ENCODE measurements at places on chromosomes 6 and 20. TPM values are rescaled to one million over a fixed set of nuclear protein-coding genes. Genes with fewer than 3 reads are reported as not detected.

DNA sequence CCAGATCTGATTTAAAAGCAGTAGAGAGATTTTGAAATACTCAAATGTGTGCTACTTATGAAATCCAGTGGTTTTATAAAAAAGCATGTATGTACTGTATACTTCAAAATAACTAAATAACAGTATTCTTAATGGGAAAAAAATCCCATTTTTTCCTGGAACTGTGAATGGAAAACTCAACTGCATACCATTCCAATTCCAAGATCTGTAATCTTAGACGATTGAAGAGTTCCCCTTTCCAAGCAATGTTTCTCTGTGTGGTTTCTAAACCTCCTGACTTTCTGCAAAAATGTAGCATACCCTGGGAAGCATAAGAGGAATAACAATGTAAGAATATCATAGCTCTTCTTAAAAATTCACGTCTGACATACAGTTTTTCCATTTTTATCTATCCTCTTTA, 40.3 kb upstream of the HIVEP2 start:
- H3K36me3 ChIP-seq: no peaks in the 10 kb centered on the region
- H3K27me3 ChIP-seq: no peaks in the 10 kb centered on the region
- no peak for DNase-seq
- no peaks in the 10 kb centered on the region for H3K4me1 ChIP-seq
- H3K4me3 ChIP-seq: no peak overlapping the region

DNA sequence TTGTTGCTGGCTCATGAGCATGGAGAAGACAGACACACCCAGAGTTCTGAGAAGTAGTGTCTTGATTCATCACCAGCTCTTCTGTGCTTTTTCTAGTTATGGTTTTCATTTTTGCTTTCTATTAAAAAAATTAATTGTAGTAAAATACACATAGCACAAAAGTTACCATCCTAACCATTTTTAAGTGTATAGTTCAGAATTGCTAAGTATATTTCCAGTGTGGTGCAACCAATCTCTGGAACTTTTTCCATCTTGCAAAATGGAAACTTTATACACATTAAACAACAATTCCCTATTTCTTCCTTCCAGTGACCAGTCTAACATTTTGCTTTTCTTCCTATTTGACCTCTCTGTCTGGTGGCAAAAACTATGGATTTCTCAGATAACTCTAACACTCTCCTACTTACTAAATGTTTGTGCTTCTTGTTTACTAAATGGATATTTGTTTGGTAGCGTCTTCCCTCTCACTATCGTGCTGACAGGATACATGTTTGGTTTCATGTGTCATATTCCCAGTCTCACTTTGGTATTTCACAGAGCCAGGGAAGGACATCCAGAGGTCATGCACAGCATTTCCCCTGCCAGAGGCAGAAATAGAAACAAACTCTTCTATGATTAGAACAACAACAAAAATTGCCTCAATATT, 40.6 kb downstream of the TXLNB start:
- peak; percentile 34 for DNase-seq
- H3K27me3 ChIP-seq: no peaks in the 10 kb centered on the region
- H3K27ac ChIP-seq: peak overlapping the region; percentile 45
- H3K4me3 ChIP-seq: no peak overlapping the region

DNA sequence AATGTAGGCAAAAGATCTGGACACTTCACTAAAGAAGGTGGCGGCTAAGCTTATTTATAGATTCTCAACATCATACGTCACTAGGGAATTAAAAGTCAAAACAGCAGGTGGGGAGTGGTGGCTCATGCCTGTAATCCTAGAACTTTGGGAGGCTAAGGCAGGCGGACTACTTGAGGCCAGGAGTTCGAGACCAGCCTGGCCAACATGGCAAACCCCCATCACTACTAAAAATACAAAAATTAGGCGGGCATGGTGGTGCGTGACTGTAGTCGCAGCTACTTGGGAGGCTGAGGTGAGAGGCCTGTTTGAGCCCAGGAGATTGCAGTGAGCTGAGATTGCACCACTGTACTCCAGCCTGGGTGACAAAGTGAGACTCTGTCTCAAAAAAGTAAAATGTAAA, 74.6 kb downstream of the GPX5 start:
- H3K27me3 ChIP-seq: peaks cover 34% of the 10 kb centered on the region
- no peak overlapping the region for H3K27ac ChIP-seq
- H3K4me3 ChIP-seq: no peak overlapping the region
- H3K36me3 ChIP-seq: no peaks in the 10 kb centered on the region

DNA sequence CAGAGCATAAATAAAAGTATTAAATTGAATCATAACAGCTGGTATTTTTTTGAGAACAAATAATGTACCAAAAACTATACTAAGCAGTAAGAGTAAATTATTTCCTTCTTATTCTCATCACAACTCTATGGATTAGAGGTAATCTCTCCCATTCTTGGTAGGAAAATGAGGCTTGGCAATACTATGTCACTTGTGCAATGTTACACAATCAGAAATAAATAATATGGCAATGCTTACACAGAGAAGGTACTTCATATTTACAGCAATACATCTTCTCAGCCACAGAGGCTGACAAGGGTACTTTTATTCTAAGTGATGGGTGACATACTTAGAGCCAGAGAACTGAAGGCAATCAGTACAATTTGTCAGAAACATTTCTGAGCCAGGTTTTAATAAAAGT, 3.9 kb downstream of the DST start:
- no peaks in the 10 kb centered on the region for H3K4me1 ChIP-seq
- DNase-seq: no peak
- no peak overlapping the region for H3K4me3 ChIP-seq
- H3K27ac ChIP-seq: no peak overlapping the region

- DNase-seq: no peak
- no peak overlapping the region for H3K27ac ChIP-seq
- H3K27me3 ChIP-seq: no peaks in the 10 kb centered on the region
- H3K4me3 ChIP-seq: no peak overlapping the region
These were observed 77.2 kb downstream of the GCNT2 start for GRCh38 chr6:10598084-10598960.

GRCh38 chr6:150297327-150298029, 71.3 kb upstream of the IYD start:
- no peak overlapping the region for H3K27ac ChIP-seq
- H3K4me3 ChIP-seq: no peak overlapping the region
- no peaks in the 10 kb centered on the region for H3K27me3 ChIP-seq
- H3K36me3 ChIP-seq: no peaks in the 10 kb centered on the region

- no peak overlapping the region for H3K4me3 ChIP-seq
- H3K27ac ChIP-seq: no peak overlapping the region
- H3K27me3 ChIP-seq: no peaks in the 10 kb centered on the region
- no peak for DNase-seq
- no peaks in the 10 kb centered on the region for H3K36me3 ChIP-seq
These were observed 52.9 kb upstream of the FNDC1 start for GRCh38 chr6:159116343-159116742.

DNA sequence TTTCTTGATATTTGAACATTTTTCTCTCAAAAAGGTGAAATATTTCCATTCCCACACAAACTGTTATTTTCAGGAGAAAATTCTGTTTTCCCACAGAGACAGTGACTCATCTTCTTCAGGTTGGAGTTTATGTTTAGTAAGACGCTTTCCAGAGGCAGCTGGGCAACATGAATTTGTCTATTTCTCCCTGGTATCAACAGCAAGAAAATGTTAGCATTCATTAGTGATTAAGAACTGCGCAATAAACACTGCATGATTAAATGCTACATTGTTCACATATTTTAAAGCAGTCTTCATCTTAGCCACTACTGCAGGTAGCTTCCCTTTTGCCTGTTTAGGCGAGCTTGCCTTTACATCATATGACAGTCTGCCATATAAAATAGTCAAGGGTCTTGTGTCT, 295.7 kb downstream of the C6orf118 start:
- no peaks in the 10 kb centered on the region for H3K4me1 ChIP-seq
- DNase-seq: no peak
- no peaks in the 10 kb centered on the region for H3K27me3 ChIP-seq
- H3K27ac ChIP-seq: no peak overlapping the region
- H3K36me3 ChIP-seq: no peaks in the 10 kb centered on the region

- no peak overlapping the region for H3K27ac ChIP-seq
- H3K36me3 ChIP-seq: no peaks in the 10 kb centered on the region
- H3K27me3 ChIP-seq: no peaks in the 10 kb centered on the region
- H3K4me3 ChIP-seq: no peak overlapping the region
These were observed 274.1 kb upstream of the FLRT3 start for GRCh38 chr20:14611479-14611878.

DNA sequence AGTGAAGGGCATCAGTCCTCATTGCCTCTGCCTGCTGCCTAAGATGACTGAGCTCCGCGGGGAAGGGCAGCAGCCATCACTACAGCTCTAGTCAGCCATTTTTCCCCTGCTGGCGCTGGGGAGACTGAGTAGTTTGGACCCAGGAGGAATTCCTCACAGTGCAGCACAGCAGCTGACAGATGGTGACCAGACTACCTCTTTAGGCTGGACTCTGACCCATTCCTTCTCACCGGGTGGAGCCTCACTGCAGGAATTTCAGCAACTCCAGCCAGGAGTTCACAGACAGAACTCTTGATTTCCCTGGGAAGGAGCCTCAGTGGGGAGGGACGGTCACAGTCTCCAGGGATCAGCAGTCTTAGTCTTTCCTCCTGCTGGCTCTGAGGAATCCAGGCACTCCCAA, 492.0 kb upstream of the MMS22L start:
- DNase-seq: no peak
- no peak overlapping the region for H3K27ac ChIP-seq
- no peaks in the 10 kb centered on the region for H3K36me3 ChIP-seq
- no peaks in the 10 kb centered on the region for H3K27me3 ChIP-seq
- H3K4me3 ChIP-seq: no peak overlapping the region

DNA sequence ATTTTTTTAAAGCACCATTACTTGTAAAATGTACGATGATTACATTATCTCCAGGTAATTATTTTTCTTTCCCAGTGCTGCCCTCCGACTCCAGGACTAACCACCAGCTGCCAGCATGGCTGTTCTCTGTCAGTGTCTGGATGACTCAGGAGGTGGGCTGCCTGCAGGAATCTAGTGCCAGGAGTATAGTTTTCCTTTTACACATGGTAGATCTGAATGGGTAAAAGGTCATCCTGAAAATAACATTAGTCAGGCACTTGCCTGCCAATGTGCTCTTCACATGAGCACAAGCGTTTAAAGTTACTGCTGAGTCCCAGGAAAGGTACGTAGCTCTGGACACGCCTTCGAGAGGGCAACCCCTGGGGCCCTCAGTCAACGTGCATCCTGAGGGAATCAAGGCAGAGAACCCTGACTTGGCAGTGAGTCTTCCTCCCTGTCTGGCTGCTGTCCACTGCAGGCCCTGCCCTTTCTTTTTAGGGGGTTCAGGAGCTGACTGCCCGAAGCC, 2.4 kb downstream of the DYNLT1 start:
- H3K27me3 ChIP-seq: no peaks in the 10 kb centered on the region
- H3K36me3 ChIP-seq: peaks cover 39% of the 10 kb centered on the region
- H3K4me1 ChIP-seq: peaks cover 61% of the 10 kb centered on the region
- no peak for DNase-seq
- no peak overlapping the region for H3K27ac ChIP-seq

GRCh38 chr20:21101932-21102575, 4.1 kb downstream of the LINC00237 start:
- H3K36me3 ChIP-seq: no peaks in the 10 kb centered on the region
- no peak overlapping the region for H3K27ac ChIP-seq
- peak overlapping the region; percentile 68 for H3K4me3 ChIP-seq
- H3K4me1 ChIP-seq: peaks cover 68% of the 10 kb centered on the region
- peaks cover 100% of the 10 kb centered on the region for H3K27me3 ChIP-seq

DNA sequence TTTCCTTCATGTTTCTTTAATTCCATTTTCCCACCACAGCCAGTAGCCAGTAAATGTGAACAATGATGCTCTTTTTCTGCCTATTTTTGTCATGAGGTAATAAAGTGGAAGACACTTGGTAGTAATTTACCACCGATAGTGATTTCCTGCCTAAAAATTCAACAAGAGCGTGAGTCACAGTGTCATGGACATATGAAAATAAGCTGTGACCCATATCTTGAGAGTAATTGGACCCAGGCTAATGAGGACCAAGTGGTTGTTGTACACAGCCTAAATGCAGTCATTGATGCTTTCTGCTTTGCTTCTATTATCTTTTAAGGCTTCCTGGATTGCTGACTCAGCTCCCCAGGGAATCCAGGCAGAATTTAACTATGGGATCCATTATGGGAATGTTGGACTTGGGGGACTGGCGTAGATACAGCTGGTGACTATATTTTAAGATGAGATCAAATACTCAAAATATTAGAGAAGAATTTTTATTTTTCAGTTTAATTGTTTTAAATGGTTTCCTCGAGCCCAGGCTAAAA, 265.9 kb upstream of the FERMT1 start:
- DNase-seq: no peak
- no peaks in the 10 kb centered on the region for H3K4me1 ChIP-seq
- H3K27me3 ChIP-seq: no peaks in the 10 kb centered on the region
- no peaks in the 10 kb centered on the region for H3K36me3 ChIP-seq
- H3K27ac ChIP-seq: no peak overlapping the region

DNA sequence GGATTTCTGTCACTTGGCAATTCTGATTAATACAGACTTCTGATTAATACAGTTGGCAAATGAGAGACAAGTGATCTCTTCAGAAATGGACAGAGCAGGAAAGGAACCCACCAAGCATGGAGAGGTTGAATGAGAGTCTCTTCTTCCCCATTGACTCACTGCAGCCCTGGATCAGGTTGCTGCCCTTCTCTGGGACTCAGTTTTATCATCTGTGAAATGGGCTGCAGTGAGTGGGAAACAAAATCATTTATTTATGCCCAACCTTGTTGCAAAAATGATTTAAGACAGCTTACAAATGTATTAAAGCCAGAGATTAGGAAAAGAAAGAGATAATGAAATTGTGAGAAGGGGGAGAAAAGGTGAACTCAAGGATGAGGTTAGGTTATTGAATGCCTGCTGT, 20.8 kb upstream of the RSPO4 start:
- H3K27me3 ChIP-seq: no peaks in the 10 kb centered on the region
- no peak overlapping the region for H3K27ac ChIP-seq

- H3K27me3 ChIP-seq: no peaks in the 10 kb centered on the region
- peaks cover 33% of the 10 kb centered on the region for H3K36me3 ChIP-seq
- no peak for DNase-seq
- H3K27ac ChIP-seq: no peak overlapping the region
- no peaks in the 10 kb centered on the region for H3K4me1 ChIP-seq
These were observed 25.1 kb upstream of the GSTA4 start for GRCh38 chr6:53020005-53020744.

DNA sequence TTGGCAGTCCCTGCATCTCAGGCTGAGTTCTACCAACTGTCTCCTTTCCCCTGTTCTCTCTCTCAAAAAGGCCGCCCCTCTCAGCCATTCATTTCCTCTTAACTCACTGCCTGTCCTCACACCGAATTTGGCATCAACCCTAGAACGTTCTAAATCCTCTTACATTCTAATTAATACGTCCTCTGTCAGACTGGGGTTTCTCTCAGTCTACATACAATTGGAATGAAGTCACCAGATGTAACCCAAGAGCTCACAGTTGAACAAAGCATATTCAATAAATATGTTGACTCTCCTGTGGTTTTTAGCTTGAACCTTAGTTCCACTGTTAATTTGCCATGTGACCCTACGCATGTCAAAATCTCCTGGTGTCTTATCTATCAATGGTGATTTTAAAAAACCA, 269.6 kb downstream of the CLIC5 start:
- no peaks in the 10 kb centered on the region for H3K4me1 ChIP-seq
- no peaks in the 10 kb centered on the region for H3K27me3 ChIP-seq
- H3K27ac ChIP-seq: no peak overlapping the region
- H3K4me3 ChIP-seq: no peak overlapping the region
- no peak for DNase-seq

GRCh38 chr6:30130887-30131862, 4.8 kb upstream of the TRIM40 start:
- H3K36me3 ChIP-seq: no peaks in the 10 kb centered on the region
- H3K27me3 ChIP-seq: peaks cover 37% of the 10 kb centered on the region
- H3K4me3 ChIP-seq: no peak overlapping the region
- no peak overlapping the region for H3K27ac ChIP-seq

Gene FBXO30
- 1.3 TPM for total RNA-seq
